ENCODE measurements at places on chromosomes 6 and 20. TPM values are rescaled to one million over a fixed set of nuclear protein-coding genes. Genes with fewer than 3 reads are reported as not detected.

DNA sequence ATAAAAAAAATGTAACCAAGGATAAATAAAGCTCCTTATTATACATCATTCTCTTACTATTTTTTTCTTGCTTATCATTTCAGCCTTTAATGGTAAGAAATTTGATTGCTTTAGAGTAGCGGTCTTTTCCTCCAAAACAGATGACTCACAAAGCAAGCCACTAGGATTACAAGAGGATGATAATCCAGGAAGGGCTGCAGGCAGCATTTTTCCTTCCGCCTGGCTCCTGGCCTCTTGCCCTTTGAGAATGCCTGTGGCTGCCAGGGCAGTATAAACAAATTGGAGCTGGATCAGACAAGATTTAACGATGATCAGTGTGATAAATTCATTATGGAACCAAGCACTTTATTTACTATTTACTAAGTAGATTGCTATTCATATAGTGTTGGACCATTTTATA lies 9.7 kb upstream of the FBXL4 start:
- peak; percentile 58 for DNase-seq

- no peak for DNase-seq
These were observed 187.7 kb downstream of the UST start for GRCh38 chr6:148934539-148934938.

The ULBP2 gene
- 9.9 TPM for polyA plus RNA-seq

The MAFB gene
- 0.12 TPM for polyA plus RNA-seq

The EDN3 gene
- not detected for polyA plus RNA-seq

The OCSTAMP gene
- not detected for polyA plus RNA-seq

Measured in foreskin keratinocyte (primary cell).